Urinary bladder (tissue), 4 donors: ENCODE measurements at places on chromosomes 11 and 22. TPM values are rescaled to one million over a fixed set of nuclear protein-coding genes. Genes with fewer than 3 reads are reported as not detected.

DNA sequence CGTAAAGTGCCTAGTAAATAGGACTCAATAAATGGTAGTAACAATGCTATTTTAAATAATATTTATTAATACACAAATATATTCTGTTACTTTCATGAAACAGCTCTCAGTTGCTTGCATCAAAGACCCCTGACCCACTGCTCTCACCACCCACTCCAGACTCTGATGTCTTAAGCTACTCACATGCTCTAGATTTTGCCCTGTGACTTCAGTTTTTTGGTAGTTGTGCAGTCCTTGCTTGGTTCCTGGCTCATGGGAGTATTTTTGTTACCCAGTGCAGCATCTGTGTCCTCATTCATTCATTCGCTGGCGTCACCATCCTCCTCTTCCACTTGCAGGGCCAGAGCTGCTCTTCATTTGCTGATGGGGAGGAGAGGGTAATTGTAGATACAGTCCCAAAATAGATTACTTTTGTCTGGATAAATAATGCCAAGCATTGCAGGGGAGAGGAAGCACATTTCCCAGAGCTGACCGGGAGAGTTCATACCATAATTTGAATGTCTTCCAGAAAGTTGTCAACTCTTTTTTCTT lies 12.7 kb downstream of the MRPL48 start:
- no peak for DNase-seq

GRCh38 chr11:69490516-69490915 lies 9.1 kb downstream of the LINC01488 start:
- no peak for DNase-seq

DNA sequence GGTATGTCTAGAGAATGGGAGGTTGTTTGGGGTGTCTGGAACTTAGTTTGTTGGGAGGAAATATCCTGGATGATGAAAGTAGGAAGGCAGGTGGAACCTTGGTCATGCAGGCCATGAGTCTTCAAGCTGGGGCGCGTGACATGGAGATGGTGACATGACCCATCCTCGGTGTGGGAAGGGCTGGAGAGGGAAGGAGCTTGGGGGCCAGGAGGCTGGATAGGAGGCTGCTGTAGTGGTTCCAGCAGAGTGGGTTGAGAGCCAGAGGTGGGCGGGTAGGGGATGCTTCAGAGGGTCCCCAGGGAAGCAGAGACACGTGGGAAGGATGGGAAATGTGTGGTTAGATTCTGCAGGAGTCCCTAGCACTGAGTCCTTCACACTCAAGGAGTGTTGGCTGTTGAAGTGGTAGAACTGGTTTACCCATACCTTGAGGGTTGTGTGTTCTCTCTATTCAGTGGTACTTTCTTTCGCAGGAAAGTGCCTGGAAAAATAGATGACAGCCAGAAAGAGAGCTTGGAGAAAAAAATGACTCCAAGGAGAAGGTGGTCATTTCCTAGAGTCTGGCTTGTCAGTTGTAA lies 56.8 kb downstream of the LDLRAD3 start:
- no peak for DNase-seq

GDPD4 gene
- polyA plus RNA-seq = not detected

TEAD1 gene
- polyA plus RNA-seq = 80.7 TPM

CDCA5 gene
- 1.2 TPM for polyA plus RNA-seq
